ENCODE measurements at places on chromosomes 2 and 18.

DNA sequence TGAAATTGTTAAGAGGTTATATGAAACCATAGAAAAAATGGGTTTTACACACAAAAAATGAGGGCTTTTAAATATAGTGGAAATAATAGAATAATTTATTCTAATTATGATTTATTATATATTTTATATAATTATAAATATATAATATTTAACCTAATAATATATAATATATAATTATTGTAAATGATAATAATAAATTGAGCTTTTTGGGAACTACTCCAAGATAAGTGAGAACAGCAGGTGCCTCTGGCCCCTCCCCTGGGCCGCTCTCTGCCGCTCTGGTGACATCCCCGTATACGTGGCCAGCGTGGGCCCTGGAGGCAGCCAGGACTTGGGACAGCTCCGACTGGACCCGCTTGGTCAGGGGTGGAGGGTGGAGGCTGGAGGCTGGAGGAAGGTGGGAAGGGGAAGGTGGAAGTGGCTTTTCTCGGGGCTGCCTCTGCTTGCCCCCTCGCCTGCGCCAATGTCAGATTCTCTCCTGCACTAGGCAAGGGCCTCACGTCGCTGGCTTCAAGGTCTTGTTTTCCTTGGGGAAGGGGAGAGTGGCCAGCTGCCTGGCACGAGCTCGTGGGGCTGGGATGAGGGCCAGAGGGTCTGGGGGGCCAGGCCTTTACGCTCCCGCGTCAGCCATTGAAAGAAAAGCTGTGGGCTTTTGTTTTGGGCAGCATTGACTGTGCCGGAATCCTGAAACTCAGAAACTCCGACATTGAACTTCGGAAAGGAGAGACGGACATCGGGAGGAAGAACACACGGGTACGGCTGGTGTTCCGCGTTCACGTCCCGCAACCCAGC is 54.8 kb downstream of the NFATC1 start:
- DNase-seq, result no peak

- peak; percentile 81 for DNase-seq
Observed at GRCh38 chr2:95345563-95346230, 48.5 kb downstream of the KCNIP3 start.

GRCh38 chr2:177753682-177754491 is 318.7 kb downstream of the PDE11A start:
- peak; percentile 79 for DNase-seq

GRCh38 chr2:236571145-236571544 is 1.5 kb downstream of the ACKR3 start:
- no peak for DNase-seq

GRCh38 chr18:8081872-8082553 is 514.9 kb downstream of the PTPRM start:
- DNase-seq, result no peak

Measured in hematopoietic multipotent progenitor cell treated with erythropoietin and hydrocortisone succinate and interleukin-3 and kit ligand, for 4 days (in vitro differentiated cells).